ENCODE measurements at places on chromosomes 12 and 14.

DNA sequence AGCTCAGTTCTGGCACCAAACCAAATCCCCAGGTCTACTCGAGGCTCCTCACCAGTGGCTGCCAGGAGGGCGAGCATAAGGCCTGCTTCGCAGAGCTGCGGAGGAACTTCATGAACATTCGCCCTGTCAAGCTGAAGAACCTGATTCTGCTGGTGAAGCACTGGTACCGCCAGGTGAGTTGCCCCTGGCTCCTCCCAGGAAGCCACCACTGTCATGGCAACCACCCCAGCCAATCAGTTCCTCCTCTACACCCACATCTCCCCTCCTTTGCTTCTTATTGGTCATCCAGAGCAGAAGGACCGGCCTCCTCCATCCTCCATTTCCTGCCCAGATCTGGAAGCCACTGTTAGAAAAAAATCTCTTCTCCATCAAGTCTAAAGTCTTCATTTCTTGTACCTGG, 17.2 kb upstream of the OAS2 start:
- DNase-seq = no peak

GRCh38 chr12:99029511-99030271, 384.6 kb downstream of the APAF1 start:
- no peak for DNase-seq

DNA sequence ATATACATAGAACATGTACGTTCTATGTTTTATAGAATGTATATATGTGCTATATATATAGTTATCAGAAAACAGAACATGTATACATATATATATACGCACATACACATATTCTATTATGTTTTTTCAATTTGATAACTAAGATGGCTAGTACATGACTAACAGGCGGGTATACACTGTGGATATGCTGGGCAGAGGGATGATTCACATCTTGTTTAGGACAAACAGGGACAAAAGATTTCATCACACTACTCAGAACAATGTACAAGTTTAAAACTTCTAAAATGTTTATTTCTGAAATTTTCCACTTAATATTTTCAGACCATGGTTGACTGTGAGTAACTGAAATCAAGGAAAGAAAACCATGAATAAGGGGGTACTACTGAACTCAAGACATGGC, 17.4 kb downstream of the TIMELESS start:
- DNase-seq = no peak

DNA sequence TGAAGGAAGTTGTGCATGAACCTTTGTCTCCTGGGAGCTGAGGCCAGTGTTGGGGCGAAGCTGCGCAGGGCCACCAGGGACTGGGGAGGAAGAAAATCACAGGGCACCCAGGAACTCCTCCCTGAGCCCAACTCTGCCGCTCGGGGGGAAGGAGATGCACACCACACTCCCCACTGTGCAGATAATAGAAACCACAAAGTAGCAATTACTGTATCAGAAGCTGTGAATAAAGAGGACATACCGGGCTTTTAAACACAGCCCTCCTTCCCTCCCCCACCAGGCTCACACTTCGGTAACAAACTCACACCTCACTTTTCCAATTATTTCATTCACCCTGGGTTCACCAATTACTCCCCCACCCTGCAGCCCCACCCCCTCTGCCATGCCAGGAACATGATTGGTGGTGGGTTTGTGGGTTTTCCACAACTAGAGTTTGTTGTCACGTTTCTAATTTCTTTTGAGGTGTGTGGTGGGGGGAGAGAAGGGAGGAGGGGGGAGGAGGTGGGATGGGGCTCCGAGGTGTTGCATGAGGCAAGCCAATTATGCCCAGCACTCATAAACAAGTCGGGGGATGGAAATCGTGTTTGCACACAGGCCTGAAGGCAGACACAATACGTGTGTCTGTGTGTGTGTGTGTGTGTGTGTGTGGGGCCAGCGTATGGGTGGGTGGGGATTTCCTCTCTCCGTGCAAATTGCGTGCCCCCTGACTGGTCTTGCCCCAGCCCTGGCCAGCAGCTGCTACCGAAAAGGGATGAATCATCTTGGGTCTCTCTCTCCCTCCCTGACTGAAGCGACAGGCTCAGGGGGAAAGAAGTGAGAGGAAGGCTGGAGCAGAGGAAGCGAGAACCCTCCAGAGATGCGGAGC, 103.3 kb downstream of the RBM19 start:
- no peak for DNase-seq

DNA sequence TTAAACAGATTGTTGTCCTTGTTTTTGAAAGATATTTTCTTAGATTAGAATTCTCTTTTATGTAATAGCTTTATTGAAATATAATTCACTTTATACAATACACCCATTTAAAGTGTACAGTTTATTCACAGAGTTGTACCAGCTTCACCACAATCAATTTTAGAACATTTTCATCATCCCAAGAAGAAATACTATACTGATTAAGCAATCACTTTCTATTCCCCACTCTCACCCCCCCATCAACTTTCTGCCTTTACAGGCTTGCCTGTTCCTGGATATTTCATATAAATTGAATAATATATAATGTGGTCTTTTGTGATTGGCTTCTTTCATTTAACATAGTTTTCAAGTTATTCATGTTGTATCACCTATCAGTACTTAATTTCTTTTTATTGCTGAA, 44.4 kb downstream of the ARHGAP5 start:
- DNase-seq = no peak

GRCh38 chr14:67536087-67536486, 3.0 kb downstream of the PLEKHH1 start:
- no peak for DNase-seq

DNA sequence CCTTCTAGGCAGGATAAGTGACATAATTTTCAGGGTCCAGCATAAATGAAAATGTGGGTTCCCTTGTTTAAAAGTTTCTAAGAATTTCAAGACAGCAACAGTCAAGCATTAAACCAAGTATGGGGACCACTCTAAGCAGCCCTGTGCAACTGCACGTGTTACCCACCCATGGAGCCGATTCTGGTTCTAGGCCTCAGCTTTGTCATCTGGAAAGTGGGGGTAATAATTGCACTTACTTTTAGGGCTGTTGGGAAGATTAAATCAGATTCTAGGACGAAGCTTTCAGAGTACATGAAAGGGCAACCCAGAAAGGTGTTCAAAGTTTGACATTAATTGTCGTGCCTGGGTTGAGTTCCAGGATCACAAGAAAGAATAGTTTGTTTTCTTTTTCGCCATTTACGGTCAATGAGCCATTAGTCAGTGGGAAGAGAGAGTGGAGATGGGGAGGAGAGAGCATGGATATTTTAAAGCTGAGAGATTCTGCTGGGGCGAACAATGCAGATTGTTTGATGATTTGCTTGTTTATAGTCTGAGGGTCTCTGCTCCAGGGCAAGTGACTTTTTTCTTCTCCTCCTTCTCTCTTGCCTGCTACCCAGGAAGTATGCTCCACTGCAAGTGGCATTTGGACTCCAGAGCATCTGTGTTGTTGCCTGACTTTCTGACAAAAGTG, 10.7 kb upstream of the PPFIBP1 start:
- DNase-seq = no peak

GRCh38 chr12:59158066-59158465, 237.8 kb upstream of the LRIG3 start:
- DNase-seq = no peak

DNA sequence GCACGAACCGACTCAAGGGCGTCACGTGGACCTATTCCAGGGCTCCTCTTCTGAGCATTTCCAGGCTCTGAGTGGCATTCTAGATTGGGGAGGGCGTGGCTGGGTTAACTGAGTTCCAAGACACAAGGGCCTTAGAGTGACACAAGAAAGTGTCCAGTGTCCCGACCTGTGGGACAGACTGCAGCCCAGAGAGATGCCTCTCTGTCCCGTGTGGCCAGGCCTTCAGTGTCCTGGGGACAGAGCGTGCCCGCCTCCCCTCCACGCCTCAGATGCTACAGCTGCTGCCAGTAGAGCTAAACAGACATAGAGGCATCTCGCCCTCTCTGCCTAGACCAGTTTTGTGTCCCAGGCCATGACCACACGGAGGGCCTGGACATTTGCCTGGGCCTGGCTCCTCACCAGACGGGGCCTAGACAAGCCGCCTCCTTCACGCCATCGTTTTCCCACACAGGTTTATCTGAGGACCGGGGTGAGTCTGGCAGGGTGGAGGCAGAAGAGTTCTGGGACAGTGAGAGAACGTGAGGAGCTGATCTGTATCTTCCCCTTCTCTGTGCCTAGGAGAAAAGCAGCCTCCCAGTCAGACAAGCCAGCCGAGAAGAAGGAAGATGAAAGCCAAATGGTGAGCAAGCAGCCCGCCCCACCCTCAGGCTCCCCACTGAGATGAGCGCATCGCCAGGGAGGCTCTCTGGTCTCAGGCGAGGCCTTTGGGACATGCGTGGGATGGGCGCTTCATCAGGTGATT, 27.1 kb downstream of the DEGS2 start:
- DNase-seq = no peak

- no peak for DNase-seq
Measured at GRCh38 chr14:99675382-99675835, 8.7 kb upstream of the CYP46A1 start.

Data from activated CD4-positive, alpha-beta T cell treated with anti-CD3 and anti-CD28 coated beads for 24 hours (primary cell).